ENCODE measurements at places on chromosomes 2 and 18.

DNA sequence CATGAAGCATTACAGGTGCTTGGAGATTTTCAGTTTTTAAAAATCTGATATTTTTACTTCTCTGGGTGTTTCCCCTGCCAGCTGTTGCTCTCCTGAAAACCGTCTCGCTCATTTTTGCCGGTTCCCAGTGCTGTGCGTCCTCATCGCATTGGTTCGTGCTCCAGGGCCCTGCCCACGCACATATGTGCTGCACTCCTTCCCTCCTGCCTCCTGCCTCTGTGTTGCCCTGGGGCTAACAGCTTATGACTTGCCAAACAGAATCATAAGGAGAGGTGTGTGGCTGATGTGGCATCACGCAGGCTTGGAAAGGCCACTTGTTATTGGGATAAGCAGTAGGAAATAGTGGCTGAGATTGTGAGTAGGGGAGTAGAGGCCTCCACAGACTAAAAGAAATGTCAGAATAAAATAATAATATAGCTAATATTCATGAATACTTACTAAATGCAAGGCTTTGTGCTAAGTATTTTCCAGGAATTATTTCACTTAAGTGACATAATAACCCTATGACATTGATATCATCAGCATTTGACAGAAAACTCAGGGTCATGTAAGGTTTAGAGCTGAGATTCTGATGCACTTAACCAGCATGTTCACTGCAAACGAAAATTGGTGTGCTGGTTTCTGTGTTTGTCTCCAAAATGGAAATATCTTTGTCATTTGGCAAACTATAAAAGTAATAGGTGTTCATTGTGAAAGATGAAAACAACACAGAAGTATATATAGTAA, 53.5 kb downstream of the SLC4A1AP start:
- peak; percentile 99 for DNase-seq

GRCh38 chr2:160063271-160063670, 856 bp upstream of the PLA2R1 start:
- no peak for DNase-seq

- no peak for DNase-seq
Observed at GRCh38 chr2:162002623-162003235, 71.3 kb downstream of the DPP4 start.

GRCh38 chr2:105741174-105741573, 3.5 kb upstream of the NCK2 start:
- DNase-seq = no peak

- peak; percentile 56 for DNase-seq
Observed at GRCh38 chr2:25368660-25369059, 26.9 kb upstream of the DNMT3A start.

DNA sequence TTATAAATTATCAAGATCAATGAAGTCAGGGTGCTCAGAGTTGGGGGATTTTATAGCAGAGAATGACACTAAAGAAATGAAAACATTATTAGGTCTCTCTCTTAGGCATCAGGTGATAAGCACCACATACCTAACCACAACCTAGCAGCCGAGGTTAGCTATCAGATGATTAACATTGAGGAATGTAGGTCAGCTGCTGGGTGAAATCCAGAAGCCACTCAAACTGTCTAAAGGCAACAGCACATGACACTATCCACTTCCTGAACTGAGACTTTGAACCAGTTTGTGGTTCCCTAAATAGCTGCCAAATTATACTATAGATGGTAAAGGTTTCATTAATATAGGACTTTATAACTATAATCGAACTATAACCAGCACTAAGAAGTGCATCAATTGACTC, 4.7 kb downstream of the EPG5 start:
- peak; percentile 59 for DNase-seq

DNA sequence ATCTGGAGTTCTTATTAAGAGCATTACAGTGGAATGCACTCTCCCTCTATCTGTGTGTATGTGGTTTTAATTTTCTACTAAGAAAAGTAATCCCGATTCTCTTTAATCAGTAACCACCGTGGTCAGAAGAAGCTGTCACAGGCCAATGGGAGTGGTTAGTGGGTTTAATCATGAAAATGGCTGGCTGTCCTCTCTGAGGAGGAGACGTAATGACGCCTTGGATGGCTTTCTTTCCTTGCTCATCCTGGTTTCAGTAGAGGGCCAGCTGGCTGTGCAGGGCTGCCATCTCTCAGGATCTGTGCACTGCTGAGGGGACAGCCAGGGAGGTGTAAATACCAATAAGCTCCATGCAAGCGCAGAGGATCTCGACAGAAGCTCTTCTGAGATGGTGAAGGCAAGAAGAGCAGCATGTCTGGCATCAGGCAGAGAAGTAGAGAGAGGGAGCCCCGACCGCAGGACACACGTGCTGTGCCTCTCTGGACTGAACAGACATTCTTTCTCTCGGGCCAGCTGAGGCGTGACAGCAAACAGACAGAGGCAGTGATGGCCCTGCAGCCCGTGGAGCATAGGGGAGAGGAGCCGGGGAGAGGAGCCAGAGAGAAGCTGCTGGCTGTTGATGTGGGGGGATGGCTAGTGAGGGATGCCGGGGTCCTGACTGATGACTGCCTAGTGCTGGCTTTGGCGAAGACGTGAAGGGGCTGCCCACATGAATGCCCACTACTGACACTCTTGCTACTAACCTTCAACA, 65.1 kb upstream of the DAPL1 start:
- no peak for DNase-seq

DNA sequence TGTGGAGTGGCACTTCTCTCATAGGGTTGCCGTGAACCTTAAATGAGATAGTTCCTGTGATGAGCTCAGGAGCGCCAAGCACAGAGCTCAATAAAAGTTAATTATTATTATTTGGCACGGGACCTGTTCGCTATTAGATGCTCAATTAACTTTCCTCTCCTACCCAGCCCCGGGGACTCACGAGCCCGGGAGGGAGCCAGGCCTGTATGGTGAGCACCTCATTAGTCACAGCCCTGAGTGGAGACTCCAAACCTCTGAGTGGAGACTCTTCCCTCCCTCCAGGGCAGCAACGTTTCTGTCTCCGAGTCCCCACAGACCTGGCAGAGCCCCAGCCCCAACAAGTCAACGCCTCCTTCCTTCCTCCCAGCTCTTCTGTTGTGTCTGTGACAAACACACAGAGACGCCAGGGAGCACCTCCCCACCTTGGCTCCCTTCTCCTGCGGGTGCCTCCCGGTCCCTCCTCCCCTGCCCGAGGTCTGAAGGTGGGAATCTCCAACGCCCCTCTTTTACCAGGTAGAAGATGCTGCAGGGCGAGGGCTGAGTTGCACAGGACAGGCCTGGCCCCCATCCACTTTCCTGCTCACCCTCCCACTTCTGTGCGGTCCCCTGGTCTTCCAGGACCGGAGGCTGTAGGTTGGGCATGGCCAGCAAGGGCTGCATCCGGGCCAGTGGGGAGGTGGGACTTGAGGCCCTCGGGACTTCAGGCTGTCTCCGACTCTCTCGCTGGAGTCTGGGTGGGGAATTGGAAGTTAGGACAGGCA, 52.7 kb upstream of the ODC1 start:
- no peak for DNase-seq

DNA sequence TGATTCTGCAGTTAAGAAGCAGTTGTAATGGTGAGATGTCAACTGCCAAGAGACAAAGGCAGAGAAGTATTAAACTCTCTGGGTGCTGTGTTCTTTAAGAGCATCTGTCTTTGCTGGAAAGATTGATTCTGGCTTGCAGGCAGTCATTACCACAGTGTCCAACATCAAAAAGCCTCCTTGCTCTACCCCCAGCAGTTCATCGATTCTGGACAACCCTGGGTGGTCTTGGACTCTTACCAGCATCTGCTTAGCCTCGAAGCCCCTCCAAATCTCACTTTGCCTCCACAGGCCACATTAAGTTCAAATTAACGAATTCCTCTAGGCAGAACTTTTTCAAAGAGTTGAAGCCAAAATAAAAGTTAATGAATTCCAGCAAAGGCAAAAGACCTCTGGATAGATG, 1061.4 kb downstream of the TSN start:
- no peak for DNase-seq

DNA sequence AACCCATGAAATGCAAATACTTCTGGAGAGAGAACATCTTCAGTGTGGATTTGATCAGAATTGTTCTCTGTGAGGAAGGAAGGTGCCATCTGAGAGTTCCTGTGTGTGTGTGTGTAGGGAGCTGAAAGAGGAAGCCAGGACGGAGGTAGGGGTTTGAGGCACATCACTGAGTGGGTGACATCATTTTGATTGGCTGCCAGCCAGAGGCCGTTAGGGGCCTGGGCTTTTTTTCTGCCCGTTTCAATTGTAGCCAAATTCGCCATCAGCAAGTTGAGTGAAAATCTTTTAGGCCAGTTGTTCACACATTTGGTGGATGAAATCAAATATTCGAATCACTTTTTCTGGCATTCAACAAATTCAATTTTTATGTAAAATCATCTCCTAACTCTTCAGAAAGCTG, 48.9 kb downstream of the TSN start:
- DNase-seq = no peak

DNA sequence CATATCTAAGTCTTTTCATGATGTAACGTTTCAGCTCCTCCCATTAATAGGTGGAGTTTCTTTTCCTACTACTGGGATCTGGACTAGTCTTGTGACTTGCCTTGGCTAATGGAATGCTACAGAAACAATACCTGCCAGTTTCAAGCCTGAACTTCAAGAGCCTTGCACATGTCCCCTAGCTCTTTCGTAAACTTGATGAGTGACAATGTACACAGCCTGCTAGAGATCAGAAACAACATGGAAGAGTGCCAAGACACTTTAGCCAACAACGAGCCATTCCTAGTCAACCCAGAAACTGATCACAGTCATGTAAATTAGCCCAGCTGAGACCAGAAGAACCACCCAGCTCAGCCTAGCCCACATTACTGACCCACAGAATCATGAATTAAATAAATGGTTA, 24.8 kb upstream of the STK39 start:
- no peak for DNase-seq

GRCh38 chr2:96763511-96764252, 3.0 kb downstream of the CNNM4 start:
- peak; percentile 45 for DNase-seq

DNA sequence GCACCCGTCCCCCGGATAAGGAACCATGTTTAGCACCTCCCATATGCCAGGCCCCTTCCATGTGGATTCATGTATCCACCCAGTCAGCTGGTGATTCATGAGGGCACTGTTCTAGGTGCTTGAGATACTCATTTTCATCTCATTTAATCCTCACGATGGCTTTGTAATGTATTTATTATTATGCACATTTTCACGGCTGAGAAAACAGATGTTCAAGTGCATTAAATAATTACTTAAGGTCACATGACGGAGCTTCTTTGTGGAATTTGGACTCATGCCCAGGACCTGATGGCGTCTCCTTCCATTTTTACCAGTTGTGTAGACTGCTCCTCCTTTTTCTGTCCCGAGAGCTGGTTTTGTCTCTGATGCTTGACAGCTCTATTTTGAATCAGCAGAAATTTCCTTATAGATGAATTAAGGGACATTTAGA, 72.2 kb upstream of the RBM44 start:
- peak; percentile 87 for DNase-seq

- DNase-seq = no peak
Observed at GRCh38 chr2:54866868-54867267, 143.4 kb downstream of the EML6 start.

DNA sequence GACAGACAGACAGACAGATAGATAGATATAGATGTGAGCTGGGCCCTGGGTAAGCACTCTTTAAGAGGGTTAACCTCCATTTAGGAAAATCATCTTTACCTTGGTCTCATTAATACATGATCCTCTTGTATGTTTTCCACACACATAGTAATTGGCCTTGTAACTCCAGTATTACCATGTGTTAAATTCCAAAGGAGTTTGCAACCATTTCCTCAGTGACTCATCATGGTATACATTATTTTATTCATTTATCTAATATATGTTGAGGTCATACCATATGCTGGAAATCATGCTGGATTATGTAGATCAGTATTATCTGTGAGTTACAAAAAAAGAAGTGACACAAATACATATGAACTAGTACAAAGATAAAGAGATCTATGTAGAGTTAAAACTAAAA, 504.3 kb downstream of the DCC start:
- DNase-seq = peak; percentile 1

GRCh38 chr2:24691806-24692205, 101.4 kb downstream of the PTRHD1 start:
- no peak for DNase-seq

- DNase-seq = peak; percentile 25
Observed at GRCh38 chr18:54260396-54261072, 8.8 kb upstream of the POLI start.

DNA sequence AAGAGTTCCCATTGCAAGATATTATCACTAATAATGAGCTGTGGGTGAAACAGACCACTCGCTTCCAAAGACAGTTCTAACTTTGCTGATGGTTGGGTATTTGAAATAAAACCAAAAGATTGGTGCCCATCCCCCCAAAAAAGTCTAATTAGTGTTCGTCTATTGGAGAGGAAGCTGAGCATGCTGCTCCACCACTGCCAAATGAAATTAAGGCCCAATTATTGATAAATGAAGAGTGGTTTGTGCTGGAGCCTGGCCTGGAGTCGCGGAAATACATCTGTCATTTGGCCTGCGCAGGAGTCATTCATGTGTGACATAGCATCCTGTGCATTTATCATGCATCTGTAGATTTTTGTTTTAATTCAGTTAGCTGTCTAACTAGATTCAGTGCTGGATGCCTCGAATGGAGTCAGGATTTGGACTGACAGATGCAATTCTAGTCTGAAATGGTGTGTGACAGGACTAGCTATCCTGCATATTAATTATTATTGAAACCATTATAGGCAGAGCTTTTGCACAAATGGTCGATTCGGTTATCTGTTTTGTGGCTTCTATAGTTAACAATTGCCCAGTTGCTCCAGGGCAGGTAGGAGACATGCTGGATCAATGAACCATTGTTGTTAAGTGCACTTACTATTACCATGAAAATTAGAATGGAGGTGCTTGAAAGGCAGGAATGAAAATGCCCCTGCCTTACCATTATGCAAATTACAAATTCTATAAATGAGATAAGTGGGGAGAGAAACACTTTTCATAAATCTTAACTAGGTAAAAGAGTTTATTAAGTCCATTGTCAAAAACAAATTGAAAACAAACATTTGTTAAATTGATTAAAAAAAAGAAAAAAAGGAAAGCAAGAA, 450.4 kb upstream of the TCF4 start:
- no peak for DNase-seq

DNA sequence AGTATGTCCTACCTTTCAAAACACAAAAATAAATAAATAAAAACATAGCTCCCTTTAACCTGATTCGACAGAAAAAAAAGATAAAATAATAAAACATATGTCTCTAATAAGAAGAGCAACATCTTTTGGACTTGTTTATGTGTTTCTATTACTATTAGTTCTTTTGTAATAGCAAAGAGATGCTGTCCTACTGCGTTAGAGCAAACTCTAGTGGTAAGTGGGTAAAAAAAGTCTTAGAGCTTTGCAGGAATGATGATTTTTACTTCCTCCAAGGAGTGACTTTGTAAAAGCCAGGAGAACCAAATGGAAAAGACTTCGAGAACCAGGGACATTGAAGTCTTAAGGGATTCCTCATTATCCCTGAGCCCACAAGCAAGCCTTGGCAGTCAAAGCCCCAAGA, 450.1 kb downstream of the METTL4 start:
- no peak for DNase-seq

- DNase-seq = no peak
Observed at GRCh38 chr2:112691881-112692281, 28.9 kb upstream of the NT5DC4 start.

- no peak for DNase-seq
Observed at GRCh38 chr2:55837073-55837472, 86.5 kb downstream of the EFEMP1 start.
